T-helper 9 cell (primary cell): ENCODE measurements at places on chromosomes 7 and 10.

- DNase-seq = no peak
Measured at GRCh38 chr7:2312267-2312929, 1.8 kb downstream of the SNX8 start.

- DNase-seq = no peak
Measured at GRCh38 chr10:22479419-22479818, 134.1 kb downstream of the SPAG6 start.

- no peak for DNase-seq
Measured at GRCh38 chr10:131172433-131172832, 139.1 kb downstream of the TCERG1L start.

DNA sequence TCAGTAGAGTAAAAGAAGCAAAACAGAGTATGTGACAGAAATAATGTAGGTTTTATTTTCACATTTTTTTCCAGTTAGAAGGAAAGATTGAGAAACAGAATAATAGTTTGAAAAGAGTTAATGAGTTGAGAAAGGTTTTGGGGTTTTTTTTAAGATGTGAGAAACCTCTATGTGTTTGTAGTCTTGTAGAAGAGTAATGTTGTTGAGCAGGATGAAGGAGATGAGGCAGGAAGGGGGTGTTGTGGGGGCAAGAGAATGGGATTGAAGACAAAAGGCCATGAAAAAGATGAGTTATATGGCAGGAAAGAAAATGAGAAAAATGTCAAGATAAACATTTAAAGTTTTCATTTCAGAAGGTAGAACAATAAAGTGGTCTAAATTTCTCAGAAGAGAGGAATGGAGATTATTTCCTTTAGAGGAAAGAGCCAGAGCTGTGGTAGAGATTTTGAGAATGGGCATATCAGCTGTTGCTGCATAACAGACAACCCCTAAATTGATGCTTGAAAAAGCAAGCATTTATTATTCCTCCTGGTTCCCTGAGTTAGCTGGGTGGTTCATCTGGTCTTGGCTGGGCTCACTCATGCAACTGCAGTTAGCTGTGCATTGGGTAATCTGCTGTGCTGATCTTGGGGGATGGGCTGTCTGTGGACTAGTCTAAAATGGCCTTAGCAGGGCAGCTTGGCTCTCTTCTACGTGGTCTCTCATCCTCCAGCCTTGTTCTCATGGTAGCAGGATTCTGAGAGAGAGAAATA is 27.1 kb downstream of the PCGF5 start:
- DNase-seq = no peak

GRCh38 chr10:128487517-128487916 is 361.3 kb upstream of the MKI67 start:
- DNase-seq = no peak

DNA sequence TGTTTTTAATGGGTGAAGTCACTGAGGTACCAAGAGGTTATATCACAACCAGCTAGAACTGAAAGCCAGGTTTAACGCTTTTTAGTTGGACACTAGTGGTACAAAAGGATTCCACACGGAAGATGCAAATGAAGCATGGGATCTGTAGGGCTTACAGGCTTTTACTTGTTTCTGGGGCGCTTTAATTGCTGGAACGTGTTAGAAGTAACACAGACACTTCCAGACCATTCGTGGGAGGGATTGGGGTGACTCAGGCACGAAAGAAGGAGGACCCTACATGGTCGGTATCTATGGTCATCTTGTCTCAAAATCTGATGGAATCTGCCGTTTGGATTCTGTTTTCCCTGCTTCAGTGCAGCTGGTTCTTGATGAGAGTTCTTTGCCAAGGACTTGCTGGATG is 1.0 kb downstream of the YKT6 start:
- DNase-seq = no peak

- no peak for DNase-seq
Measured at GRCh38 chr7:135091717-135092116, 56.2 kb upstream of the TMEM140 start.

GRCh38 chr7:148210804-148211325 is 379.7 kb upstream of the C7orf33 start:
- DNase-seq = no peak

DNA sequence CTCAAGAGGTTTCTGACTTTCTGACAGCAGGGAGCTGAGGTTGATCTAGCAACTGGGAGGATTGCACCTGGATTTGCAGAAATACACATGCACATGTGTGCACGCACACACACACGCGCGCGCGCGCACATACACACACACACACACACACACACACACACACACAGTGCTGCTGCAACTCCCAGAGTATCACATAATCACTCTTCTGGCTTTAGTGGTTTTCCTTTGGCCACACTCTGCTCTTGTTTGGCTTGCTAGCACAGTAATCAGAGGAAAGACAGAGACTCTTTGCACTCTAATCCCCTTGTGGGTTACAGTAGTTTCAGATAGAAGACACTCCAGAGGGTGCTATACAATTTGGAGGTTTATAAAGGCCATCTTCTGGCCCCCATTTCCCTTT is 705.0 kb downstream of the AUTS2 start:
- no peak for DNase-seq

GRCh38 chr10:5525561-5526341 is 990 bp downstream of the CALML3 start:
- no peak for DNase-seq

DNA sequence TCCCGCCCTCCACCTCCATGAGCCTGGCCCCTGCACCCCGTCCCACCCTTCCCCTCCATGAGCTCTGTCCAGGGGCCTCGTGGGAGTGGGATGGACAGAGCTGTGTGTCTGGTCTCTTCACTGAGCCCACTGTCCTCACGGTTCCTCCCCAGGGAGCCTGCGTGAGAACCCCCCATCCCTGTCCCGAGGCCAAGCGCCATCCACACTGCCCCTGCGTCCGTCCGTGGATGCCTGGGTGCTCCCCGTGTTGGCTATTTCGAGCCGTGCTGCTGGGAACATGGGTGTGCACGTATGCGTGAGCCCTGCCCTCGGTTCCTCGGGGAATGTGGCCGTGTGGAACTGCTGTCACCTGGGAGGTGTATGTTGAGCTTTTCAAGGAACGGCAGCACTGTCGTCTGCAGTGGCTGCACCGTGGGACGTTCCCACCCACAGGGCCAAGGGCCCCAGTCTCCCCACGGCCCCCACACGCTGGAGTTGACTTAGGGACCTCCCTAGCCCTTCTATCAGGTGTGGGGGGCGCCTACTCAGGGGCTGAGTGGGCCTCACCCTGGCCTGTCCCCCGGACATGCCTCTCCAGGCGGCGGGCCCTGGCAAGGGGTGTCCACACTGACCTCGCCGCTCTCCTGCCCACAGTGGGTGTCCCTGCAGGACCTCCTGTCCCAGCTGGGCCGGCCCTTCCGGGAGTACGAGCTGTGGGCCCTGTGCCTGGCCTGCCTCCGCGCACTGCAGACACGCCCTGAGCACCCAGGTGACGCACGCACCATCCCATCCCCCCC is 28.1 kb downstream of the KNDC1 start:
- no peak for DNase-seq

DNA sequence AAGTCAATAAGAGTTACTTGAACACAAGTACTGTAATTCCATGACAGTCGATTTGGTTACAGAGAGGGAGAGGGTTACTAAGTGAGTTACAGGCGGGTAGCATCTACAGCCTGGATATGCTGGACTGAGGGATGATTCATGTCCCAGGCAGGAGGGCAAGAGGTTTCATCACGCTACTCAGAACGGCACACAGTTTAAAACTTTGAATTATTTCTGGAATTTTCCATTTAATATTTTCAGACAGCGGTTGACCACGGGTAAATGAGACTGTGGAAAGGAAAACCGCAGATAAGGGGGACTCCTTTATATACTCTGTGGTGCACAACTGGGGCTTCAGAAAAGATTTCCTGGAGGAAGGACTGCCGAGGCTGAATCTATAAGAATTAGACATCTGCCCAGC is 25.7 kb upstream of the LRRC4 start:
- no peak for DNase-seq

DNA sequence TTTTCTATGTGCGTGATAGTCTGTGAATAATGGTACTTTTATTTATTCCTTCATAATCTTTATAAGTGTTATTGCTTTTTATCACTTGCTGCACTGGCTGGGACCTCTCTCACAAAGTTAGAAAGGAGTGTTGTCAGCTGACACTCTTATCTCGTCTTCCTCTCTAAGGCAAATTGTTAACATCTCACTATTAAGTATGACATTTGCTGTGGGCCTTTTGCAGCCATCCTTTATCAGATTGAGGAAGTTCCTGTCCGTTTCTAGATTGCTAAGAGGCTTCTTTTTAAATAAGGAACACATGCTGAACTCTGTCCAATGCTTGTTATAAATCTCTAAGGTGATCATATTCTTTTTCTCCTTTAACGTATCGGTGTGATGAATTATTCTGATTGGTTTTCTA is 27.4 kb upstream of the DIP2C start:
- no peak for DNase-seq

- no peak for DNase-seq
Measured at GRCh38 chr7:129047761-129048160, 7.2 kb downstream of the TNPO3 start.

- peak; percentile 29 for DNase-seq
Measured at GRCh38 chr7:151087245-151088018, 1.2 kb downstream of the AGAP3 start.

GRCh38 chr10:34337917-34338316 is 477.2 kb downstream of the PARD3 start:
- no peak for DNase-seq

DNA sequence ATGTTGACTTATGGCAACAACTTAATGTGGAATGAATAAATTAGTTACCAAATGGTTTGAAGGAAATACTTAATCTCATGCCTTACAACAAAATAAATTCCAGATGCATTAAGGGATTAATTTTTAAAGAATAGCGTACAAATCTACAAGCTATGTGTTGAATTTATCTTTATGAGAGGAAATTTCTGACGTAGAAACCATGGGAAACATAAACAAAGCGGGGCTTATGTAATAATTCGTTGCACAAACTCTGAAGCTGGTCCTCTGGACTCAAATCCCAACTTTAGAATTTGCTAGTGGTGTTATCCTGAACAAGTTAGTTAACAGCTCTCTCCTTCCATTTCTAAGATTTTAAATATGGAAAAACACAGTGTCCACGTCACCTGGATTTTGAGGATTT is 137.4 kb upstream of the CALCR start:
- DNase-seq = no peak

GRCh38 chr10:5416981-5417380 is 4.6 kb downstream of the NET1 start:
- no peak for DNase-seq

GRCh38 chr7:12540850-12541249 is 29.7 kb upstream of the SCIN start:
- no peak for DNase-seq

- DNase-seq = no peak
Measured at GRCh38 chr10:68752711-68753350, 31.8 kb downstream of the CCAR1 start.

DNA sequence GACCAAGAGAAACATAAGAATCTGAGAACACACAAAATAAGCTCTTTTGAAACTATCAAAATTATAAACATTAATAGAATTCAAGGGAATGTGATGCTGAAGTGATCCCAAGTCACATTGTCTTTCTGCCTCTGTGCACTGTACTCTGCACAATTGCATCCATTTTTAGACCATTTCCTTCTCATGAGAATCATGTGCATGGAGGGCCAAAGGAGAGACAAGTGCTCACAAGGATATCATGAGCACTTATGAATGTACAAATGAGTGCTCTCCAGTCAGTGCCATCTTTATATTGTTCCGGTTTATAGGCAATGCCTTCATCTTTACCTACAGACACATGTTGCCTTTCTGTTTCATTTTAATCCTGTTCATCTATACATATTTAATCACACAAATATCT is 36.9 kb downstream of the MET start:
- DNase-seq = no peak

DNA sequence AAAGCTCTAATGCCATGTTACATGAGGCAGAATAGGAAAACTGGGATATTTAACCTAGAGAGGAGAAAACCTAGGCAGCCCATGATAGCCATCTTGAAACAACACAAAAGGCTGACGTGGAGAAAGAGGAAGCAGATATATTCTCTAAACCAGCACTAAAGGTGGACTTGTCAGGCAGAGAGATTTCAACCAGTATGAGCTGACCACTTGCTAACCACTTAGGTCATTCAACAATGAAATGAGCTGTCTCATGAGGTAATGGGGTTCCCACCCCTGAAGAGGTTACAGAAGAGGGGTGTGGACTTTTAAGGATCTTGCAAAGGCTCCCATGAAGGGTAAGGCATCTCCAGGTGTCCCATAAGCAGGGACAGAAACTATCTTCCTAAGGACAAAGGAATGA is 26.8 kb upstream of the EGR2 start:
- no peak for DNase-seq

GRCh38 chr7:128194533-128195282 is 46.4 kb upstream of the LEP start:
- no peak for DNase-seq

DNA sequence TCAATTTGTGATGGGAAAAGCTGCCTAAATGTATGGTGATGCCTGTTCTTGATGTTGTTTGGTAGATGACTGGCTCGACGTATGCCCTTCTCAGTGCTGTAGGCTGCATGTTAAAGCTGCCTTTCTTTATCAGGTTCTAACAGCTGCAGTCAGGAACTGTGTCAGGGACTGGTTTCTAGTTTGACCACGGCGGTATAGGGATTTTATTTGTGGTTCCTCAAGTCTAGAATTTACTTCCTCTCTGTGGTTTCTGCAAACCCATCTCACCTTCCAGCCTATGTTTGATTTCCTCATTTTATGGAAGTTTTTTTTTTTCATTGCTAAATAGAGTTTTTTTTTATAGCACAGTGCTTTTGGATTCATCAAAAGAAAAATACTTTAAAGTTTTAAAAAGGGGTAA is 26.5 kb downstream of the LMTK2 start:
- DNase-seq = no peak

- DNase-seq = no peak
Measured at GRCh38 chr10:10528563-10528910, 489.1 kb upstream of the CELF2 start.

DNA sequence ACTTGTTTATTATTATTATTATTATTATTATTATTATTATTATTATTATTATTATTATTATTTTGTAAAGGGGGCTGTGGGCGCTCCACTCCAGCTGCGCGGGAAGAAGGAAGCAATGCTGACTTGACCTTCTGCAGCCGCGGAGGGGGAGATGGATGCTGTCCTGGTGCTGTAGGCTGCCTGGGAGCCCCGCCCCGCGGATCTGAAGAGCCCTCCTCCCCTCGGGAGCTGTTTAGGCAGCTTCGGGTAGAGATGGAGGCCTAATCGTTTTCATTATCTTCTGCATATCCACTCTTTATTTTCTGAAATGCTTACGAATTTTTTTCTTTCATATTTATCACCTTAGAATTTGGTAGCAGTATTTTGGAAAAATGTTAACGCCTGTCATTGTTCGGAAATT is 101.2 kb upstream of the KLF6 start:
- no peak for DNase-seq

GRCh38 chr7:92964141-92964540 is 127.8 kb upstream of the CDK6 start:
- no peak for DNase-seq

GRCh38 chr10:7193369-7193768 is 217.5 kb downstream of the SFMBT2 start:
- no peak for DNase-seq
